Omental fat pad (tissue), 4 donors: ENCODE measurements at places on chromosomes 3 and 15.

DNA sequence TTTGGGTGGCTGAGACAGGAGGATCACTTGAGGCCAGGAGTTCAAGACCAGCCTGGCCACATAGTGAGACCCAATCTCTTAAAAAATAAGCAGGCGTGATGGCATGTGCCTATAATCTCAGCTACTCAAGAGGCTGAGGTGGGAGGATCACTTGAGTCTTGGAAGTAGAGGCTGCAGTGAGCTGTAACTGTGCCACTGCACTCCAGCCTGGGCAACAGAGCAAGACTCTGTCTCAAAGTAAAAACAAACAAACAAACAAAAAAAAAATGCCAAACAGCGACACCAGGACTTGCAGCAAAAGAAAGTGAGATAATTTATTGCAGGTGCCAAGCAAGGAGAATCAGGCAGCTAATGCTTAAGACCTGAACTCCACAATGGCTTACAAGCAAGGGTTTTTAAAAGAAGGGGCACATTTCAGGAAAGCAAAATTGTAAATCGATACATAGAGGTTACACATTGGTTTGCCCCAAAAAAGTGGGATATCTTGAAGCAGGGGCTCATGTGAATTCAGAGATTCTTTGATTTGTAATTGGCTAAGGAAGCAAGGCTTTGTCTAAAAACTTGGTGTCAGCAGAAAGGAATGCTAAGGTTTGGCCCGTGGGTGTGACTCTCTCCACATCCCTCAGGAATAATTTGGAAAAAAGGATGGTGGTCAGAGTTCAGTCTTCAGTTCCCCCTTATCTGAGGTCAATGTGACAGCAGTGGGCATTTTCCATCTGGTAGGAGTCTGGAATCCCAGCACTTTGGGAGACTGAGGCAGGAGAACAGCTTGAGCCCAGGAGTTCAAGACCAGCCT, 5.2 kb upstream of the MPI start:
- DNase-seq = no peak

DNA sequence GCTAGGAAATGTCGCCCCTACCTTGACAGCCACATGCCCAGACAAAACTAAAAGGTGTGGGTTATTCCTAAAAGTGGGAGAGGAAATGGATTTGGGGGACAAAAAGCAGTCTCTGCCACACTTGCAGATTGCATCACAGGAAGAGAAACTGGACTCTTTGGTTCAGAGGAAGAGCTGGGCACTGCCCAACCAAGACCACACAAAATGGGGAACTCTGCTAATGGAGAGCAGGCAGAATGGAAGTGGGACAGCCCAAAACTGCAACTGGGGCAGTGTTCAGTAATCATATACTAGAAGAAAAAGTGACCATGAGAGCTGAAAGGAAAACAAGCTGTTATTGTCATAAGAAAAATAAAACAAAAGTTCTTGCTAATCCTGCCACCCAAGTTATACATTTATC, 138.9 kb upstream of the FRMD4B start:
- no peak for DNase-seq

- DNase-seq = no peak
Measured at GRCh38 chr15:95580121-95580520, 750.4 kb upstream of the NR2F2 start.

- no peak for DNase-seq
Measured at GRCh38 chr3:133361011-133361410, 38.8 kb upstream of the BFSP2 start.

DNA sequence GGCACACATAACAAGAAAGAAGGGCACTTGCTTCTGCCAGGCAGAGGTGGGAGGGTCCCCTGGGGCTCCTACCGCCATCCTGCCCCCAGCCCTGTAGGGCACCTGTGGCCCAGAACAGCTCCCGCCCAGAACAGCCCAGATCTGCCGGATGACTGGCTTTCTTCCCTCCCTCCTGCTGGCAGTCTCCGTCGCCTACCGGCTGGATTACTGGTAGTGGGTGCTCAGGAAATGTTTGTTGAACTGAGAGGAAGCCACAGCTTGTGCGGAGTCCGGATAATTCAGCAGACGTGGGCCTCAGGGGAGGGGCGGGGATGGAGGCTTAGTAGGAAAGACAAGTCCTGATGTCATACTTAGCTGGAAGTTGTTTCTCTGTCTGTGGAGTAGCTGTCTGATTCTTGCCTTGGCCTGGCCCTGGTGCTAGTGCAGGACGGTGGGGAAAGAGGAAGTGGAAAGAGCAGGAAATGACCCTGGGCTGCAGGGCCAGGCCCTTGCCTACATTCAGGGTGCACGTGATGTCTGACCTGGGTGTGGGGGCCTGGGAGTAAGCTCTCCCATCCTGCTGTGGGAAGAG, 6.7 kb downstream of the CCDC9B start:
- no peak for DNase-seq

GRCh38 chr3:13927295-13927694, 47.4 kb upstream of the WNT7A start:
- DNase-seq = no peak

GRCh38 chr15:22831473-22831872, 7.0 kb upstream of the NIPA2 start:
- DNase-seq = no peak

- DNase-seq = no peak
Measured at GRCh38 chr3:4716706-4717362, 223.7 kb downstream of the ITPR1 start.
